ENCODE measurements at places on chromosomes 3 and 15.

GRCh38 chr15:68292967-68293366, 15.4 kb downstream of the FEM1B start:
- DNase-seq: no peak

GRCh38 chr3:29853841-29854397, 573.0 kb downstream of the RBMS3 start:
- DNase-seq: no peak

GRCh38 chr3:42730294-42730693, 27.7 kb upstream of the HHATL start:
- DNase-seq: no peak

DNA sequence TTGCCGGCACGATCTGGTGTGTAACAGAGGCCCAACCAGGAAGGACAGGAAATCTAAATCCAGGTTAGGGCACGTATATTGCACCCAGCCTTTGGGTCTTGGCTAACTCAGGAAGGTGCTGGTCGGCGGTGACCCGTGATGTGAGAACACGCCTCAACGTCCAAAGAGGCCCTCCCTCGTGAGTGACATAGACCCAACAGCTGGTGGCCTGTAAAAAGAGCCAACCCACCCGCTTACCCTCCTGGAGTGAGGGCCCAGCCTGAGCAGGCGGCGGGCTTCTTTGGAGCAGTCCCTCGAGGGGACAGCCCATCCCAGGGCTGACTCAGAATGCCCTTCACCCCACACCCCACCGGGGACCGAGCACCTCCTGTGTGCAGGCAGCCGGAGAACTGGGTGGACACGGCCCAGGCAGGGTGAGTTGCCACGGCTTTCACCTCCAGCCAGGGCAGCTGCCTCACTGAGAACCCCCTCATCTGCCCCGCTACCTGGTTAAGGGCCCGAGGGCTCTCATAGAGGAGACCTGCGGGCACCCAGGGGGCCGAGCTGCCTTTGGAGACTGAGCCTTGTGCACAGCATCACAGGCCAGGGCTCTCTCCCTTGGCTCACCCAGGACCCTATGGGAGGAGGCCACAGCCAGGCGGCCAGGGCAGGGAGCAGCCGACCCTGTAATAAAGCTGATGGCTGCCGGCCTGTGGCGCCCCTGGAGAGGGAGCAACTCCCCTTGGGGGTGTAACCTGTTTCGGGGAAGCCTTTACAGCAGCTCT, 41.8 kb downstream of the ZNF710 start:
- peak; percentile 64 for DNase-seq

GRCh38 chr15:46938169-46938568, 779.1 kb upstream of the SEMA6D start:
- no peak for DNase-seq

- DNase-seq: no peak
These were observed 642.3 kb downstream of the ROBO2 start for GRCh38 chr3:77682162-77682561.

- DNase-seq: no peak
These were observed 442.9 kb downstream of the ERC2 start for GRCh38 chr3:56025326-56025725.
